Chondrocyte (in vitro differentiated cells): ENCODE measurements at places on chromosomes 3 and 15. TPM values are rescaled to one million over a fixed set of nuclear protein-coding genes. Genes with fewer than 3 reads are reported as not detected.

The GOLGA8S gene
- 0.32 to 0.94 TPM (median 0.46 TPM) in 3 replicates for total RNA-seq

The GFM1 gene
- 28.8 to 48.8 TPM (median 34.1 TPM) in 3 replicates for total RNA-seq

The TMEM207 gene
- not detected in 3 replicates for total RNA-seq

The PCCB gene
- 31.1 to 35.1 TPM (median 32.8 TPM) in 3 replicates for total RNA-seq

The FAM174B gene
- 11.0 to 24.0 TPM (median 21.9 TPM) in 3 replicates for total RNA-seq

The DAZL gene
- total RNA-seq, result not detected in 3 replicates

The GAP43 gene
- 3.3 to 33.7 TPM (median 3.6 TPM) in 3 replicates for total RNA-seq

The ADCY5 gene
- total RNA-seq, result 8.0 to 28.6 TPM (median 10.5 TPM) in 3 replicates

The STT3B gene
- total RNA-seq, result 113 to 119 TPM (median 118 TPM) in 3 replicates

The ZNF620 gene
- total RNA-seq, result 1.1 to 2.3 TPM (median 2.0 TPM) in 3 replicates

The ARRDC4 gene
- total RNA-seq, result 4.9 to 20.6 TPM (median 5.5 TPM) in 3 replicates
